ENCODE measurements at places on chromosomes 4 and X.

GRCh38 chrX:131840799-131841495, 182.2 kb upstream of the STK26 start:
- no peak for DNase-seq

DNA sequence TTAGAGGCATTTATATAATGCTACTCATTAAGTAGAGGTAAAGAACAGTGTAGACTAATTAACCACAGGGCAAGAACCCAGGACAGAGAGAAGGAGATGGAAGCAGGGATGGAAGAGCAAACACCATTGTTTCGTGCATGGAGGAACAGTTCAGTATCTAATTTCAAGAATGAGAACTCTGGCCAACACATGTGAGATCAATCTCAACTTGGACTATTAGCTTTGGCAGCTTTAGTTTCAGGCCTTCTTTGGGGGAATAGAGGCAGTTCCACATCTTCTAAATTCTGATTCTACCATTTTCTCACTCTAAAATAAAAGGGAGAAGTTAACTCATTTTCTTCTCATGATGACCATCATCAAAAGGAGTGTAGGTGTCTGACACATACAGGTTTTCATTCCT, 207.0 kb downstream of the LDB2 start:
- DNase-seq: no peak

DNA sequence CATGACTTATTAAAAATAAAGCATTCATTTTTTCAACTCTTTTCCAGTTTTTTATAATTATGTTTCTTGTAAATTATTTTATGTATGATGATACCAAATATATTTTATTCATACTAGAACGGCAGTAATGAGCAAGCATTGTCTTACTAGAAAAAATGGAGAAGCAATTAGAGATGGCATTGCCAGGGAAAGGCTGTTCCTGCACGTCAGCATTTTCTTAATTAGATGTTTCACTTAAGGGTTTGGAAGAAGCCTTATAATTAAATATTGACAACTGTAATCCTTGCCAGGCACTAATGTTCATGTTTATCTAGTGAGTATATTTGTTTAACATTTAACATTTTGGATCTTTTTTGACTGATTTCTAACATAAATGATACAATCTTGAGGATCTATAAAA, 16.6 kb downstream of the FAM149A start:
- no peak for DNase-seq

DNA sequence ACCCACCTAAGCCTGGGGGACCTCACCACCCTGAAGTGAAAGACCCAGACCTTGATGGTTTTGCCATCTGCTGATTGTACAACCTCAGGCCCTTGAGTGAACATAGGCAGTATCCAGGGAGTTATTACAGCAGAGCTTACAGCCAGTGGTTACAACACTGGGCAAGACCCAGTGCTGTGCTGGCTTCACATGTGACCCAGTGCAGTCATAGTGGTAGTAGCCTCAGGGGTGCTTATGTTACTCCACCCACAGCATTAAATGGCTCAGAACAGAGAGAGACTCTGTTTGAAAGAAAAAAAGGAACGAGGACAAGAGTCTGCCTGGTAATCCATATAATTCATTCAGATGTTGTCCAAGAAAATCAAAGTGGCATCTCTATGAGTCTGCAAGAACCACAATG, 45.2 kb upstream of the DACH2 start:
- DNase-seq: no peak
